ENCODE measurements at places on chromosomes 2 and 18. TPM values are rescaled to one million over a fixed set of nuclear protein-coding genes. Genes with fewer than 3 reads are reported as not detected.

The G6PC2 gene
- not detected for total RNA-seq

The EDAR gene
- not detected for total RNA-seq

The NOSTRIN gene
- total RNA-seq, result 7.1 TPM

The ABHD1 gene
- total RNA-seq, result not detected

The ACMSD gene
- not detected for total RNA-seq

The ADAM23 gene
- 22.9 TPM for total RNA-seq

The APCDD1 gene
- total RNA-seq, result 9.8 TPM

The TUBA3E gene
- not detected for total RNA-seq

The CCDC178 gene
- 1.2 TPM for total RNA-seq

The ERBB4 gene
- 99.1 TPM for total RNA-seq

The RIF1 gene
- total RNA-seq, result 76.2 TPM

The COL4A3 gene
- total RNA-seq, result 0.49 TPM

The SLC35F5 gene
- total RNA-seq, result 100 TPM

The TMEM182 gene
- total RNA-seq, result 2.2 TPM

The RASGRP3 gene
- 5.4 TPM for total RNA-seq

The CRACDL gene
- 1.2 TPM for total RNA-seq

The LPIN2 gene
- 40.1 TPM for total RNA-seq

Measured in temporal lobe (tissue), 4 donors.